ENCODE measurements at places on chromosomes 16 and 17.

DNA sequence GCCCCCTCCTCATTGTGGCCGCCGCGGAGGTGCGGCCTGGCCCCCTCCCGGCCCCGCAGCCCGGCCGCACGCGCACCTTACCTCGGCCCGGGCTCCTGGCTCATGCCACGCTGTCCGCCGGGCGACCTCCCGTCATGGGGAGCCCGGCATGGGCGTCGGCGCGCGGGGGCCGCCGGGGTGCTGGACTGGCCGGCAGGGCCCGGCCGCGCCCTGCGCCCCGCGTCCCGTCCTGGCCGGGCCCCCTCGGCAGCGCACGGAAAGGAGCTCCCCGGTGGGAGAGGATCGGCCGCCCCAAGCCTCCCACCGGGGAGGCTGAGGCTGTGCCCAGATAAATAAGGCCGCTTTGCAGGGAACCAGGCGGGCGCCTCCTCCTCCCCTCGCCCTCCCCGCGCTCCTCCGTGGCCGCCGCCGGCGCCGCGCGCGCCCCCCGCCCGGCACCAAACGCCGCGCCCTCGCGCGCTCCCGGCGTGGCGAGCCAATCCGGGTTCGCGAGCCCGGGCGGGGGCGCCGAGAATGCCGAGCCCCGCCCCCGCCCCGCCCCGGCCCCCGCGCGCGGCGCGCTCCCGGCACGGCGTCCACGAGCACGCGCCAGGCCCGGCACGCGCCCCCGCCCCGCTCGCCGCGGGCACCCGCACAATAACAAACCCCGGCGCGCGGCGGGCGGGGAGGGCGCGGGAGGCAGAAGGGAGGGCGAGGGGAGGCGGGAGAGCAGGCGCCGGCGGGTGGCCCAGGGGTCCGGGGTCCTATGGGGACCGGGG, at the start of gene FBXL16:
Gene FBXL16, minus strand, starts transcription at position 371 of the 758 bp plus-strand sequence. CDS start 8,396 bp downstream, outside the sequence.
- DNase-seq = peak; percentile 96

DNA sequence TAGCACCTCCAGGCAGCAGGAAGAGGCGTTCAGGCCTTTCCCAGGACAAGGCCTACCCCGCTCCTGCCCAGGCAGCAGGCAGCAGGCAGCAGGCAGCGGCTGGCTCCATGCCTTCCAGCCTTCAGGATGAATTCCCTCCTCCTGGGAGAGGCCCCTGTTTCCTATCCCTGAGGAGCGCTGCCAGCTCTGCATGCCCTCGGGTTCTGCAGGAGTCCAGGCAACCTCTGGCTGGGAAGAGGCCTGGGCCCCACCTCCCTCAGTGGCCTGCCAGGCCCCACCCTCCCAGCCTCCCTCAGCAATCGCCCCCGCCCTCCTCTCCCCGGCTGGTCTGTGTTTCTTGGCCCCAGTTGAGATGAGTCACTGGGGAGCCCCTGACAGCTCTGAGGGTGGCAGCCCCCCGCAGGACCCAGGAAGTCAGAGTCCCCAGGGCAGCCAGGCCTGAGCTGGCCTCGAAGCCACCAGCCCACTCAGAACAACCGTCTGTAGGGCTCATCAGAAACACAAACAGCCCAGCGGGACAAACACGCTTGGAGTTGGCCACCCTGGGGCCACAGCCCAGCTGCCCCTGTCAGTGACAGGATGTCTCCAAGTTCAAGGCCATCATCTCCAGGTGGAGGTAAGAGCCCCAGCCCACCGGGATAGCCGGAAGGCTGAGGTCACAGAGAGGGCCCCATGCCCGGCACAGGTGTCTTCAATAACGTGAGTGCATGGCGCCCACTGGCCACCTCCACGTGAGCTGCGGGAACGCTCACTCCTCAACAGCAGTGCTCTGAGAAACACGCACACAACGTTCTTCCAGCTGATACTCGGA, 39.5 kb upstream of the CIBAR2 start:
- peak; percentile 66 for DNase-seq

- DNase-seq = no peak
Observed at GRCh38 chr17:57379895-57380434, 123.6 kb downstream of the MSI2 start.

DNA sequence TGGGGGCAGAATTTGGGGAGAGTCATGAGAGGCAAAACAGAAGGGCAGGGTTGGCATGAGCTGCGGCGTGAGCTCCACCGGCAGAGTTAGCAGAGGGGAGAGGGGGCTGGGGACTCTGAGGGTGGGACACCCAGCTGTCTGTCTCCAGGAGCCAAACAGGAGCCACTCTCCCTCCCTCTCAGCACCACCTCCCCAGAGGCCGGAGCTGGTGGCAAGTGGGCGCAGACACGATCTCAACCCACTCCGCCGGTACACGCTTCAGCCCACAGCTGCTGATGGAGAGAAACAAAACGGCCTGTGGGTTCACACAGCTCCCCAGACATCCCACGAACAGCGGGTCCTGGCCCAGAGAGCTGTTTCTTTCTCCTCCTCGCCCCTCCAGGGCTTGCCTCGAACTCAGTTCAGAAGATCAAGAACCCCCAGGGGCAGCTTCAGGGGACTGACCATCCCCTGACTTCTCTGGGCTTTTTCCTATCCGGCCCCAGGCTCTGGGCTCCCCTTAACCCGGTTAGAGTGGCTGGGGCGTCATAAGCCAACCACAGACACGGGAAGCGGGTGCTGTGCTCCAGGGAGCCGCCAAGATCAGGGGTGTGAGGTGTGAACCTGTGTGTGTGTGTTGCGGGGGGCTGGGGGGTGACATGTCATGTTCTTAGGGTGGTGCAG, 7.6 kb downstream of the RHBDF2 start:
- DNase-seq = no peak

- DNase-seq = no peak
Observed at GRCh38 chr16:85417156-85417860, 195.8 kb upstream of the GSE1 start.

GRCh38 chr16:28309811-28310311, 17.5 kb downstream of the SBK1 start:
- DNase-seq = no peak

DNA sequence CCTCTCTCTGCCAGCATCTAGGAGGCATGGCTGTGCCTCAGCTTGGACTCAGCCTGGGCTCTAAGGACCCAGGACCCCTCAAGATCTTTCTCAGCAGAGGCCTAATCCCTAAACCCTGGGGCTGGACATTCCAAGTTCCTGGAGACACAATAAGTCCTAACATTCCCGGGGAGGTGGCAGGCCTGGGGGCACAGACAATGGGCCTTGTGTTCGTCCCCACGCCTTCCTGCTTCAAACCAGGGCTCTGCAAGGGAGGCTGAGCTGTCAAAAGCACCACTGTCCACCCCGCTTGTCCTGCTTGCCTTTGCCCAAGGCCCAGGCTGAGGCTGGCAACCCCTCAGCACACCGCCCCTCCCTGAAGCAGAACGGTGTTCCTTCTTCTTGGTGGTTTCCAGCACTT, 13.7 kb downstream of the SDK2 start:
- DNase-seq = no peak

DNA sequence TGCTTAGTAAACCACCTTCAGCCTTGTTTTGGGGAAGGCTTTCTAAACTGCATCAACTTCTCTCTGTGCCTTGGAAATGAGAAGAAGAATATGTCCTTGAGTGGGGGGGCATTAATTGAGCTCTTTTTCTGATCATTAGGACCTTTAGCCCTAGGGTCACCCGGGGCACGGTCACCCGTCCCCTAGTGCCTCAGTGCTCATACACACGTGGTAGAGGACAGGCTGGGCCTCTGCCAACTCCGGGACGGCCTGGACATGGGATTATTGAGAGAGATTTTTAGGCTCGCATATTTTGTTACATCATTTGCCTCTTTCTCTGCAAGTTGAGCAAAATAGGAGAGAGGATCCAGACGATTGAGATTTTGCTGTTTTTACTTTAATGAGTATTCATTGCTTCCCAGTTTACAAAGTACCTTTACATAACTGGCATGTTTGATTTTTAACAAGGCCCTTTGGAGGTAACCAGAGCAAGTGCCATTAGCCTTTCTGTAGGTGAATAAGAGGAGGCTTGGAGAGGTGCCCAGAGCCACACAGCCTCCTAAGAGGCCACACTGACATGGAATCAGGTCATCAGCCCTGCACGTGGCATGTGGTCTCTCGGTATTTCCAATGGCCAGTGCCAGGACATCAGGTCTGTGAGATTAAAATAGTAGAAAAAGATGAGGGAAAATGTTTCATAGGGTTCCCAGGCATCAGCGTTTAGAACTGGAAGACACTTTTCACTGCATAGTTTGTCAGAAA, 11.1 kb downstream of the PMM2 start:
- DNase-seq = peak; percentile 70

DNA sequence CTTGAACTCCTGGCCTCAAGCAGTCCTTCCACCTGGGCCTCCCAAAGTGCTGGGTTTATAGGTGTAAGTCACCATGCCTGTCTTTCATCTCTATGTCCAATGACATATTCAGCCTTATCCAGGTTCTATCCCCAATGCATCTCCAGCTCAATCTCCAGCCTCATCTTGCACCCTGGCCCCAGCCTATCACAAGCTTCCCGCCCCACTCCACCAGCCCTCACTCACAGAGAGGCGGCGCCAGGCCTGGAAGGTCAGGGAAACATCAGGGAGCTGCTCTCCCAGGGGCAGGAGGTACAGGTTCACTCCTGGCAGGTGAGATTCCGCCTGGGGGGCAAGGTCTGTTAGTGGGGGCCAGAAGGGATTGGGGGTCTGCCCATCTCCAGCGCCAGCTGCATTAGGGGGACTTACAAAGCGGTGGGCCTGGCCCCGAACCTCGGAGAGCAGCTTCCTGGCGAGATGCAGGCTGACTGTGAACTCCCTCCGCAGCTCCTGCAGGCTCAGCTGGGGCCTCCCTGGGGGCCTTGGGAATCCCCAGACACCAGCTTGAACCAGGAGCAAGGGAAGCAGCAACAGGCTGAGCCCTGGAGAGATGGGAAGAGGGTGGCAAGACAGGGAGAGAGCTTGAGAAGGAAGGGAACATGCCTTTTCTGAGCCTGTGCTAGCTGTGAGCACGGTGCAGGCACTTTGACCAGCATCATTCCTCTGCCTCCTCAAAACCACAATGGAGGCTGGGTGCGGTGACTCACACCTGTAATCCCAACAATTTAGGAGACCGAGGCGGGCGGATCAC, 3.0 kb downstream of the IL27 start:
- DNase-seq = no peak

DNA sequence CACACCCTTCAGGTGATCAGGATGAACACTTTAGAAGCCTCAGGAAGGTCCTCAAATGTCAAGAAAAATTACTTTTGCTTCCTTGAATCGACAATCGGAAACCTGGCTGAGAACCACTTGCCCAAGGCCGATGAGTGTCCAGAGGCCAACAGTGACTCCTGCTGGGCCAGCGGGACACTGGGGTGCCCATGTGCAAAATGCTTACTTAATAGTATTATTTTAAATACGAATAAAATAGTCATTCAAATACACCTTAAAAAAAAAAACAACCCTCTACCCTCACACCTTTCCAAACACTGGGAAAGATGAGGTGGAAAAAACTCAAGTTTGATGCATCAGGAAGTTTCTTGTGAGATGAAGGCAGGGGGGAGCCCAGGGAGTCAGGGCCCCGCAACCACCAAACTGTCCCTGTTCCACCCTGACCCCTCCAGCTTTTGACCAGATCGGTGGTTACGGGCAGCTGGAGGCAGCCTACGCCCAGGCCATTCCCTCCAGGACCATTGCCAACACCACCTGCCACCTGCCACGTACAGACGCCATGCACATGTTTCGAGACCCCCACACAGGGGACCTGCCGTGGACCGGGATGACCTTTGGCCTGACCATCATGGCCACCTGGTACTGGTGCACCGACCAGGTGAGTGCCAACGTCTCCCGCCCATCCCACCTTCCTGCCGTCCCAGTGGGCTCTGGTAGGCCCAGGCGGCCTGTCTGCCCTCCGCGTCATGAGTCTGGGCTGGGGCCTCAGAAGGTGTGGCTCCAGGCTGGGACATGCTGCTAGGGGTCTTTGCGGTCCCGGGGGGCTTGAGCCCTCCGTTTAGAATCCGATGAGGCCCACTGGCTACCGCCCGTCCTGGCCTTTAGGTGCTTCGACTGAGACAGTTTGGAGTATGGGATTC, 18.9 kb downstream of the SLC5A10 start:
- DNase-seq = no peak

DNA sequence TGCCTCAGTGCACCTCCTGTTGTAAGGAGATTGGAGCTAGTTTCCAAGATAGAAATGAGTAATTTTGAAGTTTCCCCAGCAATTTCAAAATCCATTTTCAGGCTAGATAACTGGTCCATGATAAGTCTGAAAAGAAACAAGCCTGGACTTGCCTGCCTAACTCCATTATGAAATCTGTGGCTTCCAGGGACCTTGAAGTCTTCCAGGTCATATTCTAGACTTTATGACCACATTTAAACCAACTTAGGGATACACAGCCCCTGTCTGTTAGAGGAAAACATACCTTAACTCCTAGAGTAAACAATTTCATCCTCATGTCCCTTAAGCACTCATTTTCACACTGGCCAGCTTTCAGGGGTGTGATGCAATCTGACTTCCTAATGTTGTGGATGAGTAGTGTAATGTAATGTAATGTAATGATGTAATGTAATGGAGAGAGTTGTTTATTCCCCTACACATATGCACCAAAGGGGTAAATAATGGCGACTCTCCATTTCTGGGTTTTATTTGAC, 96.7 kb upstream of the FAM20A start:
- DNase-seq = no peak

- no peak for DNase-seq
Observed at GRCh38 chr17:76914937-76915336, 46.7 kb downstream of the MGAT5B start.
